ENCODE measurements at places on chromosomes 2 and 18.

- no peak for DNase-seq
Observed at GRCh38 chr2:3667151-3667631, 9.2 kb downstream of the ALLC start.

DNA sequence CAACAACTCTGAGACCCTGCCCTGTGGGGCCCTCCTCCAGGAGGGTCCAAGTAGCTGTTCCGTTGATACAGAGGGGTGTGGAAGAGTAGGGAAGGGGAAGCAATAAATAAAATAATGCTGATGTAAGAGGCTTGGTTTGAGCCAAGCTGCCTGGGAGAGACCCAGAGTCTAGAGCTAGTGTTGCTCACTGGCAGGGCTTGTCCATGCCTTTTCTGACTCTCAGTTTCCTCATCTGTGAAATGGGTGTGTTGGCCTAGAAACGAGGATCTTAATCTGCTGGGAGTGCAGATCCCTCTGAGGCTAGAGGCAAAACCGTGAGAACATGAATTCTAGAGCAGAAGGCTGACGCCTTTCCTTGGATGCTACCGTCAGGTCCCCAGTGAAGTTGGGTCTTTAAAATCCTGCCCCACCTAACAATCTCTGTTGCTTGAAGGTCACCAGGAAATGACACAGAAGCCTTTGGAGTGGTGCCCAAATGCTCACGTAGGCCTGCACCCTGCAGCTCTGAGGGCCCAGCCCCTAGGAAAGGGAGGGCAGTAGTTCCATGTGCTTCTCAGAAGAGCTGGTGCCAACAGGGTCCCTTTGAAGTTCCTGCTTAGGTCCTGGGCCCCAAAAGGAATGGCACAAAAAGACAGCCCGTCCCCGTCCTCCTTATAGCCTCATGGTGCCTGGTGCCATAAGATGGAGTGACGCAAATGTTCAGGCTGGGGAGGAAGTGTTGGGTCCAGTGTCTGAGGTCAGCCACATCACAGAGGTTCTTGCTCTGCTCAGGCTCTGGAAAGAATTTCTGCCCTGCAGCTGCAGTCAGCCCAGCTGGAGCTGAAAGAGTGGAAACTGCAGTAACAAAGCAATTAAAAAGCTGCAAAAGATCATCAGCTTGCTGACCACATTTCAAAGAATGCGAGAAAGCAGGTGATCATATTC, 73.2 kb upstream of the SMAD2 start:
- no peak for DNase-seq

DNA sequence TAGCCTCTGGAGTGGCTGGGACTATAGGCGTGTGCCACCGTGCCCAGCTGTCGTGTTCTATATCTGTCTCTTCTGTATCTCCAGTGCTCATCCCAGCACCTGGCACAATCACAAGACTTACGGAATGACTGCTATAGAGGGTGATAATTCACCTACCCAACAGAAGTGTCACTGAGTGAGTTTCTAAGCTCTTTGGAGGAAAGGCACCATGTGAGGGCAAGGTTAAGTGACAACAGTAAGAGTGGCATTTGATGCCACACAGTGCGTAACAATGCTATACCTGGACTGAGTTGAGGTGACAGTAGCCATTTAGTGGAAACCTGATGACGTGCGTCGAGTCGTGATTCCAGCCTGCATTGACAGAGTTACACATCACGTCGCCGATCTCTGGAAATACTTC, 89.0 kb downstream of the KCTD1 start:
- no peak for DNase-seq

GRCh38 chr18:8139127-8139527, 470.1 kb upstream of the RAB12 start:
- no peak for DNase-seq

- DNase-seq, result no peak
Observed at GRCh38 chr2:132400169-132400900, 16.3 kb upstream of the GPR39 start.
